ENCODE measurements at places on chromosomes 7 and 10.
A peak's percentile ranks its signal among the peaks of the same experiment; 100 is the strongest.

- DNase-seq, result no peak
Observed at GRCh38 chr10:71323407-71323806, 4.3 kb downstream of the SLC29A3 start.

- no peak for DNase-seq
Observed at GRCh38 chr7:103636153-103636552, 190.1 kb upstream of the SLC26A5 start.

GRCh38 chr7:157139111-157139809, 534 bp downstream of the UBE3C start:
- peak; percentile 23 for DNase-seq

- no peak for DNase-seq
Observed at GRCh38 chr10:31149835-31150512, 118.3 kb upstream of the ZNF438 start.

- DNase-seq, result no peak
Observed at GRCh38 chr10:110525349-110526260, 27.9 kb downstream of the DUSP5 start.

- DNase-seq, result no peak
Observed at GRCh38 chr7:20388084-20388483, 57.4 kb downstream of the ITGB8 start.

DNA sequence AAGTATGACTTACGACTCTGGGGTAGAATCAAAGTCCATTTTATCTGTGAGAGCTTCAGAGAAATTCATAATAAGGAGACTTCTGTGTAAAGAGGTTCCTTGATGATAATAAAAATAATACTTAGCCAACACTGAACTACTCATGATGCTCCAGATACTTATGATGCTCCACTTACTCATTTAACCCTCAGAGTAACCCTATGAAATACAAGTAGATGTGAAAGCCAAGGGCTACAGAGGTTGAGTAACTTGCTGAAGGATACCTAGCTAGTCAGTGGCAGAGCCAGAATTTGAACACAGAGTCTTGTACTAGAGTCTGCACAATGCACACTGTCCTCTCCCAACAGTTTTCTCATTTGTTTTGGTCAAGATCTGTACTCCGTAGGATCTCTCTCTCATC, 89.5 kb downstream of the HECW1 start:
- DNase-seq, result no peak

DNA sequence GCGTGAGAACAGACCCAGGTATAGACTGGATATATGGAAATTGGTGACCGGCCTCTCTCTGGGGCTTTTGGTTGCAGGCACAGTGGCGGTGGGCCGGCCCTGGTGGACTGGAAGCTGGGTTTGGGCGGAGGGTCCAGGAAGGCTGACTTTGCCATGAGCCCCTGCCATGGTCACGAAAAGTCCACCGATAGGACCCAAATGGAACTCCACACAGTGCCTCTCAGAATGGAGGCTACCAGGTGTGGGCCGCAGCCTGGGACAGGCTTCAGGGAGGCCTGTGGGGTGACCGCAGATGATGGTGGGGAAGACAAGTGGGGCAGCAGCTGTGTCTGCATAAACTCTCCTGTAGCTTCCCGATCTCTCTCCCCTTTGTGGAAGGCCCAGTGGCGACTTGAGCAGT, 123.2 kb downstream of the DNAJB6 start:
- DNase-seq, result peak; percentile 37

GRCh38 chr10:110368556-110368955, 63.8 kb upstream of the SMNDC1 start:
- DNase-seq, result no peak

DNA sequence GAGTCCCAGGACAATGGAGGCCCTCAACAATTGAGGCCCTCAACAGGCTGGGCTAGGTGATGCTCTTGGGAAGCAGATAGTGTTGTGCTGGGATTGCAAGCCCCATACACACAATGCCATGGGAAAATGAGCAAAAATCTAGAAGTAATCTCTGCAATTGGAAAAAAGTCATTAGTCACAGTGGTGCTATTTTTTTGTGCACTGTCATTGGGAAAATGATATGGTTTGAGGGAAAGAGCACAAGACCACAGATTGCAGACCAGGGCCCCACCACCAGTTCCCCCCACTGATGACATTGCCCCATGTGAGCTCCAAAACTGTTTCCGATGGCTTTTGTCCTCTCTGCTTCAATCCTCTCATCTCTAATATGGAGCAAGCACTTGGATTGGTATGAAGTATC, 1.9 kb downstream of the KCTD7 start:
- DNase-seq, result no peak
